ENCODE measurements at places on chromosomes 11 and 22. TPM values are rescaled to one million over a fixed set of nuclear protein-coding genes. Genes with fewer than 3 reads are reported as not detected.

The LRRC56 gene
- not detected for total RNA-seq

The SMC1B gene
- not detected for total RNA-seq

The MYEOV gene
- total RNA-seq, result not detected

DNA sequence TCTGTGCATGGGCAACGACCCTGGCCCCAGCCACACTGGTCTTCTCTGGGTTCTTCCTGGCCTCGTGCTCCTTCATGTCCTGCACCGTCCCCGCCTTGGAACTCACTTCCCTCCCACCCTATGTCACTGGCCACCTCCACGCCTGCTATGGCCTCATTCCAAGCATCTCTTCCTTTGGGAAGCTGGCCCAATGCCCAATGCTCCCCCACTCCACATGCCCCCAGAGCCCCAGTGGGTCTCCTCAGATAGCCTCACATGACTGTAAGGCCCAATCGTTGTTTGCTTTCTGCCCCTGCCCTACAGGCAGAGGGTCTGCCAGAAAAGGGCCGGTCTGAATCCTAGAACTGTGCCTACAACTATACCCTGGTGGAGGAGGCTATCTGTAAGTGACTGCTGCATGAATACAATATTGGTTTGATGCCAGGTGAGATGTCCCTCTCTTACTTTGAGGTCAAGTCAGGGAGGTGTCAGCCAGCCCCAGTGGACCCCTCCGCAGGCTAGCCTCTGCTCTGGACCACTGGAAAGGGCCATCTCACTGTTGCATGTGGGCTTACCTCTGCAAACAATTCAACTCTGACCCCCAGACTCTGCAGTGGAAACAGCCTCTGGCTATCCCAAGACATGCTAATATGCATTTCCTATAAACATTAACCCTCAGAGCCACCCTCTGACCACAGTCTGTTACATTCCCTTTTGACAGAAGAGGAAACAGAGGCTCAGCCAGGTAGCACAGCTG is 2.1 kb upstream of the GNAZ start:
- peak; percentile 57 for DNase-seq

GRCh38 chr22:21703684-21704316 is 31.8 kb downstream of the YPEL1 start:
- no peak for DNase-seq

DNA sequence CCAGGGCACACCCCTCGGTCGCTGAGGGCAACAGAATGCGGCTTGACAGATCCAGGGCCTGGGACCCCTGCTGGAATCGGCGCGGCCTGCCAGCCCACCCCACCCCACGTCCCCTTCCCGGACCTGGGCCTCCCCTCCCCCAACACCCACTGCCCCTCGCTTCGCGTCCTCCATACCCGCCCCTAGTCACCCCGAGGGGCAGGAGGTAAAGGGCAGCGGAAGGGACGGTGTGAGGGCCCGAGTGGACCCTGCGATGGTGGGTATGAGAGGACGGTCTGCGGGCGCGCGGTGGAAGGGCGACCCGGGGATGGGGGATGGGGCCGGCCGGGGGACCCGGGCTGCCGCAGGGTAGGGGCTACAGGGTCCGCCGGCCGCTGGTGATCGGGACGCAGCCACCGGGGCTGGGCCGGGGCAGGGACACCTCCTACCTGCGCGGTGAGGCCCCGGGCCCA is 311 bp downstream of the APBB1 start:
- DNase-seq, result no peak

DNA sequence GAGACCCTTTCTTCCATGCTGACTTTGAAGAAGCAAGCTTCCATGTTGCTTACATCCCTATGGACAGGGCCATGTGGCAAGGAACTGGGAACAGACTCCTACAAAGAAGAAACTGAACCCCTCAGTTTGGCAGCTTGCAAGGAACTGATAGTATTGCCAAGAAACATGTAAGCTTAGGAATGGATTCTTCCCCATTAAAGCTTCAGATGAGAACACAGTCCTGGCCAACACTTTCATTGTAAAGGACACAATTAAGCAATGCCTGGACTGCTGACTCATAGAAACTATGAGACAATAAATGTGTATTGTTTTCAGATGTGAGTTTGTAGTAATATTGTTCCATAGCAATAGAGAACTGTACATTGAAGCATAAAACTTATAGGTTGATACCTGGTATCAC is 82.4 kb downstream of the AASDHPPT start:
- DNase-seq, result no peak

GRCh38 chr11:126008956-126009355 is 53.7 kb downstream of the CDON start:
- no peak for DNase-seq

- peak; percentile 69 for DNase-seq
These were observed 24.6 kb downstream of the MRGPRD start for GRCh38 chr11:68956142-68956541.

DNA sequence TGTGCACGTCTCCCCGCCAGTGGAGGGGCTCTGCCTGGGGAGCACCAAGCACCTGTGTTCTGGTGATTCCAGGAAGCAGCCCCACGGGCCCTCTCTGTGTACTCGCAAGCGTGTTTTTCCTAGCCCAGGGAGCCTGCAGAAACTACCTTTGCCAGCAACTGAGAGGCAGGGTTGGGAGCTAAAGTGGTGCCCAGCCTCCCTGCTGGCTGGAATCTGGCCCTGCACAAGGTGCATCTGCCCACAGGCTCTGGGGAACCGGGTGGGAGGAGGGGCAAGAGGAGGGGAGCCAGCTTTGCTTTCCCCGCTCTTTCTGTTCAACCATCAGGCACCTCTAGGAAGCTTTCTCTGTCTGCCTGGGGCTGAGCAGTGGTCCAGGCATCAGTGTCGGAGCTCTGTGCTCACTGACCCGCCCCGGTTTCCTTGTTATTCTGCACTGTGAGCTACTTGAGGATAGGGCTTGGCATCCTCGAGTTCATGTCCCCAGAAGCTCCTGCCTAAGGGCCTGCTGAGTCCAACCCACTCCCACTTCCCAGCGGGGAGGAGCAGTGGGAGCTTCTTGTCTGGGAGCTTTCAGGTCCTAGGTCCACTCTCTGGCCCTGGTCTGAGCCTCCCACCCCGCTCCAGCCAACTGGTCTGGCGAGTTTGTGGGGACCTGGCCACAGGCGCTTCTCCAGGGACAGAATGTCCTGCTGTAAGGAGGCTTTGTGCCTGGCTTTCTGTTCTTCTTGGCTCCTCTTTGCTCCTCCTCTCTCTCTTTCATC is 14.9 kb downstream of the DAGLA start:
- DNase-seq, result peak; percentile 92

DNA sequence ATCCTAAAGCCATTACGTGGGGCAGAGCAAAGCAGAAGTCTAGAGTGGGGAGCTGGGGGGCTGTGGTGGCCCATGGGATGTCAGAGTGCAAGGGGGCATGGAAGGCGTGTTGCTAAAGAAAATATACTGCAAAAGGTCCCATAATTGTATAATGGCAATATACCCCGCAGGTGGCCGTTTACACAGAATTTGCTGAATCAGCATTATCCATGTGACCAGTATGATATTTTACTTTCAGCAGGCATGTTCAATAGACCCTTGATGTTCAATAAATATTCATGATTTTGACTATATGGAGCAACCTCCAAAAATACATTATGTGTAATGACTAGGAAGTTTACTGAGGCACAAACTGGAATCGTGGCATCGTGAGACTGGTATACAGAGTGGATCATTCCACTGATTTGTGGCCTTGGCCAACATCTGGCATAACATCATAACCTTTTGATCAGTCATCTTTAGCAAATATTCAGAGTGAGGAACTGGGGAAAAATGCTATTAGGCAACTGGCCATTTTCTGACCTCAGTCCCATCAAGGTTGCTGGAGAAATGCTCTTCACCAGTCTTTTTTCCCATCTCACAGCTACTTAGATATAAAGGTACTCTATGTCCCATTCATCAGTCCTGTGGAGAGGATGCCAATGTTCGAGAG is 29.3 kb upstream of the PPP2R1B start:
- DNase-seq, result no peak

DNA sequence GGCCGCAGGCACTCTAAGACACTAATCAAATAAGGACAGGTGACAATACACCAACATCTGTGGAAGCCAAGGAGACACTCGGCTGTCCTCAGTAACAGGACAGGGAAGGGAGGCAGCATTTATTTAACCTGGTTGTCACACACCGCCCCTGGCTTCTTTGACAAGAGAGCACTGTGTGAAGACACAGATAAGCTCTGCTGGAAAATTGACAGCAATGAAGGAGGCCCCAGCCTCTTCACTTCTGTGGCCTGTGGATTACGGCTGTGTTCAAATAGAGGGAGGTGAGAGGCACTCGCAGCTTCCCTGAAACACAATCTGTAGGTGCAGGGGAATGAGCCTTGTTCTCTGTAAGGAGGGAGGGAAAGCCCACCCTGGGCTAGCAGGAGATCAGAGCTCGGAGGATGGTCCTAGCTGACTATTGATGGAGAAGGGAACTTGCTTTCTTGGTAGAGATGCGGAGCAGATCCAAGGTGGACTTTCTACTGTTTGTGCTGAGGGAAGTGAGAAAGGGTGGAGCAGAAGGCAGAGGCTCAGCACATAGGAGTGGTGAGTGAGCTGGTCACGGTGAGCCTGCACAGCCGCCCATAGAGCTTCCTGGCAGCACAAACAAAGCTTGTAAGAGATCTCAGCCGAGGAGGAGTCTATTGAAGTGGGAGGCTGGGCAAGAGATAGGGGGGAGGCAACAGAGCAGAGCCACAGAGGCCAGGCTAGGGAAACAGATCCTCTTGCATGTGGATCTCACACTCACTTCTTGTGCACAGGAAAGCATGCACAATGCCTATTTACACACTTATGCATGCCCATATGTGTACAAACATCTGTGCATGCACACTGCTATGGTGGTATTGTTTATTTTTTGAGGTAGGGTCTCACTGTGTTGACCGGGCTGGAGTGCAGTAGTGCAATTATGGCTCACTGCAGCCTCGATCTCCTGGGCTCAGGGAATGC is 114.6 kb upstream of the THY1 start:
- no peak for DNase-seq

GRCh38 chr22:19694696-19695095 is 19.6 kb upstream of the SEPTIN5 start:
- DNase-seq, result no peak

DNA sequence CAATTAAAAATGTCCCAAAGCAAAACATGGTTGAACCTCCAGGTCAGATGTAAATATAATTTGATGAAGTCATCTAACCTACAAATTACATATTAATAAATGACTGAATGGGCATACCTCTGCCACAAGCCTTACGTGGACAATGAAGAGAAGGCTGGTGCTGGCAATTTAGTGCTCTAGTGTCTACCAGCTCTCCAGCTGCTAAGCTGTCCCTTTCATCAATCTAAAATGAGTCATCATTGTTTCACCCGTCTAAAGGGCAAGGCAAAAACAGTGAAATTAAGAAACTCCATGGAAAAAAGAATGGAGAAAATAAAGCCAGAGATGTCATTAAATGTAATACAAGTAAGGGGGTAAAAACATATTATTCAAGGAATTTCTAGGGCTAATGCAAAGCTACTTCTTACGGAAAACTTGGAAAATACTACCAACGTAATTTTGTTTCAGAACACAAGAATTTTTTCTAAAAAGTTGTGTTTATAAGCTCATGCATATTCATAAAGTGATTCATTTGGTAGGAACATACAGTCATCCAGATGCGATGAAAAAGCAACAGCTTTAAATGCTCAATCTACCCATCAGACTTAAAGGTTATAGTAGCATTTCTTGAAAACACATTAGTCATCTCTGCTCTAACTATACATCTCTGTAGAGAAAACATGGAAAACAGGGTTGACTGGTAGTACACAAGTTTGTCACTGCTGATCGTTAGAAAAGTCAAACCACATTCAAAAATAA is 71.5 kb downstream of the SIK3 start:
- DNase-seq, result no peak

- no peak for DNase-seq
These were observed 531 bp downstream of the GRIK4 start for GRCh38 chr11:120511820-120512738.

GRCh38 chr22:47043835-47044721 is 281.6 kb downstream of the TBC1D22A start:
- peak; percentile 61 for DNase-seq

GRCh38 chr22:48658246-48658645 is 1169.4 kb downstream of the BRD1 start:
- DNase-seq, result no peak

DNA sequence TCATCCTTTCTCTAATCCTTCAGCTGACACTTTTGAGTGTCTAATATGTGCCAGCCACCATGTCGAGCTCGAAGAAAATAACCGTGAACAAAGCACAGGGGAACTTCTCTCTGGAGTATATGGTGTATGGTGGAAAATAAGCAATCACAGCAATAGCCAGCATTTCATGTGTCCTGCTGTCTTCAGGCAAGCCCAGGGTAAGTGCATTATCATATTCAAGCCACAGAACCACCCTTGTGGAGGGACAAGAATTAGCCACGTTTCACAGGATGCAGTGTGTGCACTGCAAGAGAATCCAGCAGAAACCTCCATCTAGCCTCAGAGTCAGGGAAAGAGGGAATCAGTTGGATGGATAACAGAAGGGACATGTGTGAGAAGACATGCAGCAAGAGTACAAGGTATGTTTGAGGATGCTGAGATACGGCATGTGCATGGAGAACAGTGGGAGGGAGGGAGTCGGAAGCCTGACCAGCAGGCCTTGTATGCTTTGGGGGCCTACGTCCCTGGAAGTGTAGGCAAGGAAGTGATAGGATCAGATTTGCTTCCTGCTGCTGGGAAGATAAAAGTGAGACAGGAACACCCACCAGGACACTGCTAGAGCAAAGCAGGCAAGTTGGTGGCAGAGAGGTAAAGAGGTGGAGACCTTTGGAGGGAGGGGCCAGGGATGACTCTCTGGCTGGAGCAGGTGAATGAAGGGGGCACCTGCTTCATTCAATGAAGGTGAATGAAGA is 14.7 kb upstream of the GNAZ start:
- no peak for DNase-seq

DNA sequence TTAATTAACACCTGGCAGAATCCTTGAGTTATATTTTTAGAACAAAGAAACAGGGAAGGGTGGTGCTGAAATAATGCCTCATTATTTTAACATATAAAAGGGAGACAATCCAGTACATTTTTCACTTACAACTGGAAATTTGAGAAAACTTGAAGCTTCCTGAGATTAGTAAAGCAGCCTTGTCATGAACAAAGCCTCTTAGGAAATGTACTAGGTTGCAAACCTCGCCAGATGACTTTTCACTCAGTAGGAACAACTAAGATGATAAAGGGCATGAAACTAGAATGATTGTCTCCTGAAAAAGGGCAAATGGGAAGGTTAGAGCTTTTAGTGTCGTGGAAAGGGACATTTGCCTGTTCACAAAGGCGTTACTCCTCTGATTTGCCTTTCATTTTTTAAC is 289.6 kb downstream of the ETS1 start:
- DNase-seq, result no peak

DNA sequence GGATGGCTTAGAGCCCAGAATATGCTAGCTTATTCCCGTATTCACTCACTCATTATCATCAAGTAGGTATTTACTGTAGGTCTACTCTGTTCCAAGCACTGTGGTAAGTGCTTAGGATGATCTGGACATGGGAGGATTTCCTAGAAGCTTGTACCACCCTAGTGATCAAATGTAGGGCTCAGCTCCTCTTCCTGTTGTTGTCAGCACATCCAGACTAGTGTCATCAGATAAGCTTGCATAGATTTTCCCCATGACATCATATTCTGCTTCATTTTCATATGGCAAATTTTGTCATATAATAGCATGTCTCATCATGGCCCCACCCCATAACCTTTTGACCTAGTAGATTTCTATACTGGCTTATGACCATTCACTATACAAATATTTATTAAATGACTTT is 19.3 kb upstream of the NUCB2 start:
- DNase-seq, result no peak
